ENCODE measurements at places on chromosomes 4 and X.

- DNase-seq, result no peak
These were observed 81.1 kb upstream of the SLC4A4 start for GRCh38 chr4:71257761-71258160.

GRCh38 chr4:14182148-14182547 is 554.6 kb upstream of the BOD1L1 start:
- no peak for DNase-seq

- no peak for DNase-seq
These were observed 1.8 kb downstream of the ODAPH start for GRCh38 chr4:75557696-75558095.

DNA sequence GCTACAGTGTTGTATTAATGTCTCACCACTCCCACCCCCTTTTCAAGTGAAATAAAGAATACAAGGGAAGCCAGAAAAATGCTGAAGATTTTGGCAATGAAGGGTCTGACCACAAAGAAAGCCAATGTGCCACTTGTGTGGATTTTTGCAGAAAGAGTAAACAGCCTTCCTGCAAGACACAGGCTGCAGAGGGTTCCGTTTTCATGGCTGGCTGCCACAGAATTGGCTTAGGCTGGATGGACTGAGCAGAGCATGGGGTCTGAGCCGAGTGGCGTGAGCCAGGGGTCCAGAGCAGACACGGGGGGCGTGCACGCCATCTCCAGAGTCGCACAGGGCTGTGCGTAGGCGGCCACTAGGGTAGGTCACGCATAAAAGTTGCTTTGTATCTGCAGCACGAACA is 69.2 kb downstream of the MTNR1A start:
- DNase-seq, result no peak

- no peak for DNase-seq
These were observed 108.3 kb downstream of the JADE1 start for GRCh38 chr4:128917781-128918180.

DNA sequence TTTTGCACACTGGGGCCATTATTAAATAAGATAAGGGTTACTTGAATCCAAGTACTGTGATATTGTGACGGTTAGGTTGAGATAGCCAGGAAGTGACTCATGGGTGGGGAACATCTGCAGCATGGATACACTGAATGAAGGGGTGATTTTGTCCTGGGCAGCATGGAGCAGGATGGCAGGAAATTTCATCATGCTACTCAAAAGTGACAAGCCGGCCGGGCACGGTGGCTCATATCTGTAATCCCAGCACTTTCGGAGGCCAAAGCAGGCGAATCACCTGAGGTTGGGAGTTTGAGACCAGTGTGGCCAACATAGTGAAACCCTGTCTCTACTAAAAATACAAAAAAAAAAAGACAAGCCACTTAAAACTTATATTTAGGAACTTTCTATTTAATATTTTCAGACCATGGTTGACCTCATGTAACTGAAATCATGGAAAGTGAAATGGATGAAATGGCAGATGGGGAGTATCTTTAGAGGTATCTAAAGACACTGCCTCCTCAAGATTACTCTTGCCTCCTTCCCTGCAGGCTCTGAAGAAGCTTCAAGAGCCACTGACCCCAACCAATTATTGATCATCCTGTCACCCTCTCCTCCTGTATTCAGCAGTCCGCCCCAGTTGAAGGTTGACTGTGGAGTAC is 3.9 kb upstream of the TRIM60 start:
- DNase-seq, result no peak

GRCh38 chrX:100353326-100353725 is 56.7 kb downstream of the PCDH19 start:
- DNase-seq, result no peak

DNA sequence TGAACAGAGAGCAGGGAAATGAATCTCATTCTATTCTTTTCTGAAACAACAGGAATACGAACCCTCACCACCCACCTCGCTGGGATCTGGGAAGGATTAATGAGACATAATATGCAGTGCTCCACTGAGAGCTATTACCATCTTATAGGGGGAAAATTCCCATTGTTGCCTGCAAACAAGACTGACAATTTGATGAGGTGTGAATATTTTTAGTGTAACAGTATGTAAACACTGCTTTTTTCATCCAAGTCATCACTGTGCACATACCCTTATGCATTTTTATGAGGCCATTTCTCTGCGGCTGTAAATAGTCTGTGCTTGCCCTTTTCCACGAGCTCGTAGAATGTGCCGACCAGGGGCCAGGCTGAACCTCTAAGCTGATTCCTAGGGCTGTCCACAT is 285.6 kb upstream of the CPEB2 start:
- no peak for DNase-seq

DNA sequence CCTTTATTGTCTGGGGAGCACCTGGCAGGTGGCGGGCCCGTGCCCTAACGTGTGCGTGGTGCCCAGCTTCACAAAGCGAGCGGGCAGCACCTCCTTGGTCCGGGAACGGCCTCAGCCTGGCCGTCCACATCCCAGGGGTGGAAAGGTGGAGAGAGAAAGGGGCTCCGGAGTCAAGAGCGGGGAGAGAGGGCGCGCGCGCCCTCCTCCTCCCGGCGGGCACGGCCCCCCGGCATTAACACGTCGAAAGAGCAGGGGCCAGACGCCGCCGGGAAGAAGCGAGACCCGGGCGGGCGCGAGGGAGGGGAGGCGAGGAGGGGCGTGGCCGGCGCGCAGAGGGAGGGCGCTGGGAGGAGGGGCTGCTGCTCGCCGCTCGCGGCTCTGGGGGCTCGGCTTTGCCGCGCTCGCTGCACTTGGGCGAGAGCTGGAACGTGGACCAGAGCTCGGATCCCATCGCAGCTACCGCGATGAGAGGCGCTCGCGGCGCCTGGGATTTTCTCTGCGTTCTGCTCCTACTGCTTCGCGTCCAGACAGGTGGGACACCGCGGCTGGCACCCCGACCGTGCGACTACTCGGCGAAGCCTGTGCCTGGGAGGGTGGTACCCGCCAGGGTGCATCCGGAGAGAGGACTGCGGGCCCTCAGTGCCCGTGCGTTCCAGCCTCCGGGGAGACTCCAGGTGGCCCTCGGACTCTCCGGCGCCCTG is at the start of gene KIT:
Gene KIT, plus strand, starts transcription at position 407 of the 701 bp plus-strand sequence. Its CDS starts 58 bp downstream, at position 465.
- DNase-seq, result no peak

GRCh38 chrX:1400742-1401471 is 9.0 kb upstream of the SLC25A6 start:
- no peak for DNase-seq

DNA sequence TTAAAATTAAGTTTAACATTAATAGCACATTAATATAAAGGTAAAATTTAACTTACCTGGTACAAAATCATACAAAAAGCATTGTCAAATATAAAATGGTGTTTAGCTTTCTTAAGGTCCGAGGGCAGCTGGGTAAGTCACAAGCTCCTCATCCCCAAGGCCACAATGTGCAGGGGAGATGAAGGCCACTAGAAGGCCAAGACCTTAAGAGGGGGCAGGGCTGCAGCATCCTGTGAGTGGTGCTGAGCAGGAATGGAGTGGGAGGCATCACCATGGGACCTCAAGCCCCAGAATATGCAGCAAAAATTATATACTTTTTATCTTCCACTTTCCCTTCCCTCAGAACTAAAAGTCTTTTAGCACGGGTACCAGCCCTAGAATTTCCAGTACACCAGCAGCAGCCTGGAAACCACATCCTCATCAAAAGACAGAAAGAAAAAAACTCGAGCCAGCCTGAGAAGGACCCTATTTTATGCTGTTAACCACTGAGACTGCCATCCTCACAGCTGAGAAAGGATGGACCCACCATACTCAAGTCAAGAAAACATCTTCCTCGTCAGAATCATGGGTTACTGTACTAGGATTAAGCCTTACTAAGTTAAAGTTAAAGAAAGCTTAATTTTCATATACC is 13.0 kb upstream of the RHOXF2 start:
- peak; percentile 11 for DNase-seq

DNA sequence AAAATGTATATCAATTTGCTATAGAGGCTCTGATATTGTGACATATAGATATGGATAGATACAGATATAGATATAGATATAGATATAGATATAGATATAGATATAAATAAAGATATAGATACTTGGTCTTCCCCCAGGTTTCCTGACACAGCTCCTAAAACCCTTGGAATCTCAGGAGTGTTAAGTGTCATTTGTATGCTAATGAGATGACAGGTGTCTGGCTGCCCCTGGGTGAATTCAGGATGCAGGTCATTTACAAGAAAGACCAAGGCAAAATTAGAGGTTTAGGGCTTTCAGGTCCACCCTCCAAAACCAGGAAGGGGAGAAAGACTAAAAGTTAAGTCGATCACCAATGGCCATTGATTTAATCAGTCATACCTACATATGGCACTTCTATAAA is 1034.8 kb downstream of the PDHA2 start:
- no peak for DNase-seq

GRCh38 chrX:135327299-135327698 is 18.0 kb downstream of the ETDC start:
- no peak for DNase-seq

DNA sequence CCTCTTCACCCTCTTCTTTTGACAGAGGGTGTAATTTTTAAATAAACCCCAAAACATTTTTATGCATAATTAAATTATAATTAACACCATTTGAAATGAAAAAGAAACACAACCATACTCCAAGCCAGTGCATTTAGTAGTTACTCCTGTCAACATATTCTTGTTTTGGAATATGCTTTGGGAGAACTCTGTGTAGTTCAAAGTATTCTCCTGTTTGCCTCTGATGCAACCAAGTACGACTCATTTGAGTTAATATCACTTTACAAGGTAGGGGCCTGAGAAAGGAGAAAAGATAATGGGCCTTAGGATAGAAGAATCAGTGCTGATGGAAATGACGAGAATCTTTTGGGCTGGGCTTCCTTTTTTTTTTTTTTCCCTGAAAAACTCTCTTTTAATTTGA is 2.7 kb downstream of the PTPN13 start:
- DNase-seq, result no peak

DNA sequence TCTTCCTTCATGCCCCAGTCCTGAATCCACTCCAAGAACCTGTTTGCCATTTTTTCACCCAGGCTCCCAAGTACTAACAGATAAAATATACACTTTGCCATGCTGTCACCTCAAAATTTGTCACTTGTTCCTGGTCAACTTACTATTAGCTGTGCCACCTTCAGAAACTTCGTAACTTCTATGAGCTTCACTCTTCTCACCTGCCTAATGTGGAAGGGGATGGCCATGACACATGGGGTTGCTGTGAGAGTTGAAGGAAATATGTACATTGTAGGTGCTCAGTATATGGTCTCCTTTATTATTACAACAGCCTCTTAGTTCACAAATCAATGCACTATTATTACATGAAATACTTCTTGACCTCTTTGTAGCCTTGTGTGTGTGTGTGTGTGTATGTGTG is 10.4 kb downstream of the TMSB4X start:
- no peak for DNase-seq

DNA sequence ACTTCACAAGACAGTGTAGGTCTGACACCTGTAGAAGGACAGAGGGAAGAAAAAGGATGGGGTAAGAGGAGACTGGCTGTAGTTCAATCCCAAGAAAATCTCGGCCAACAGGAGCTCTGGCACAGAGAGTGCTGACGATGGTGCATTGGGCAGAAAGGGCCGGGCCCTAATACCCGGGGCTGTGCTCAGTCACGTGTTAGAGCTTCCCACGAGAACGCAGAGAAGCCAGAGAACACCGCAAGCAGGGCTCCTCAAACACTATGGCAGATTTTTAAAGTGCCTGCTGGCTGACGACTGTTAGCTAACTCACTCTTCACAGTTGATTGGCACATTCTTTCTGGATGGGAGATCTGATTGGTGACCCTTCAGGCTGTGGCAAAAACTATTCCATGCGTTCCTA is 35.5 kb downstream of the EREG start:
- DNase-seq, result no peak

DNA sequence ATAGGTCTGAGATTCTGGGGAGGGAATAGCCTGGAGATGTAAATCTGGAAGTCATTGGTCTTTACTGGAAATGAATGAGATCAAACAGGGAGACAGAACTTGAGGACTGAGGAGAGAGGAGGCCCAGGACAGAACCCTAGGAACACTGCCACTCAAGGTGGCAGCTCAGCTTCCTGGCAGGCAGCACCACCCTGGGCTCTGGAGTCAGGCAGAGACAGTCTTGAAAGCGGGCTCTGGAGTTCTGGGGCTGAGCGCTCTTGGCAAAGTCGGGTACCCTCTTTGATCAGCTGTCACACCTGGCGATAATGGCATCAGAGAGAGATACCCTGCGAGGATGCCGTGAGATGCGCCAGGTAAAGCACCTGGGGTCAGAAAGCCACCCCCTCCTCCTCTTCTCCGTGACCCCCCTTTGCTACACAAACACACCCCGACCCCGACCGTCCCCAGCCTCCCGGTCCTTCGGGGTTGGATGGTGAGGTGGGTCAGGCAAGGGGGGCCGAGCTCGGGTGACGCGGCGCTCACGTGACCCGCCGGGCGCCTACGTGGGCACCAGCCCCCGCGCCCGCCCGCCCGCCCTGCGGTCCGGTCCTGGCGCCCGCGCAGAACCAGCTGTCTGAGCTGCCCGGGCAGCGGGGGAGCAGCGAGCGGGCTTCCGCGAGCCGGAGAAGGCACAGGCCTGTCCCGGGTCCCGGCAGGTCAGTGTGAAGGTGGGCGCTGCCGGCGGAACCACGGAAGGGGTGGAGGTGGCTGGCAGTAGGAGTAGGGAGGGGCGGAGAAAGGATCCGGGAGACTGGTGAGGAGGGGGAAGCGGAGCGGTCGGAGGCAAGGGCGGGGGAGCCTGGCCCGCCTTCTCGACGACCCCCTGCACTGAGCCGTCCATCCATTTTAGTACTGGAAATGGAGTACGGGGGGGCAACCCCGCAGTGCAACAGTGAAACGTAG is at the start of gene TCEAL3:
Gene TCEAL3, plus strand, starts transcription at position 600 of the 942 bp plus-strand sequence. CDS start 1,102 bp downstream, outside the sequence.
- DNase-seq, result peak; percentile 48

DNA sequence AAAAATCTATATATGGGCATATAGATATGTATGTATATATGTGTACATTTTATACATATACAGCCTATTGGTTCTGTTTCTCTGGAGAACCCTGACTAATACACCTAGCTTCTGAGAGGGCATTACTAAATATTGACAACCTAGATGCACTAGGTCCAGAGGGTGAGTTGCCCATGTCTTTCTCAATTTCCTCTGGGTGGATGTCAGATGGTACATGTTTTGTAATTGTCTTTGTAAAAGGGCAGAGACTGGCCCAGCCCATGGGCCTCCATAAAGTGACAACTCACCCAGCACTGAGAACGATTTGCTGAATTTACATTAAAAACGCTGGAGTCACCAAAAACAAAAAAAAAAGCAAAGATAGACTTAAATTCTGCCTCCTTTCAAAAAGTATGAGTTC is 198.5 kb upstream of the FAM241A start:
- no peak for DNase-seq

DNA sequence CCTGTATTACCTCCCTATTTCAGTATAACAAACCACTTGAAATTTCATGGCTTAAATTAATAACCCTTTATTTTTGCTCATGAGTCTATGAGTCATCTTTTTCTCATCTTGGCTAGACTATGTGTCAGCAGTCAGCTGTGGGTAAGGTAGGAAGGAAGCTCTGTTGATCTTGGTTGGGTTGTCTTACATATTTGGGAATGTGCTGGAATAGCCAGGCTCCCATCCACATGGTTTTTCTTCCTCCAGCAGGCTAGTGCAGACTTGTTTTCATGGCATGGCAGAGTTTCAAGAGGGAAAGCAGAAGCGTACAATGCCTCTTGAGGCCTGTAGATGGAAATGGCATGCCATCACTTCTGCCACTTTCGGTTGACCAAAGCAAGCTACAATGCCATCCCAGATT is 89.7 kb downstream of the LINC00632 start:
- DNase-seq, result no peak

Measured in T-helper 2 cell (primary cell).